ENCODE measurements at places on chromosomes 4 and X.

GRCh38 chr4:7324651-7325121 lies 110.0 kb downstream of the PSAPL1 start:
- H3K27me3 ChIP-seq, result peaks cover 2% of the 10 kb centered on the region
- no peak overlapping the region for H3K4me3 ChIP-seq
- peak; percentile 35 for DNase-seq

GRCh38 chr4:99847362-99847976 lies 30.8 kb downstream of the DAPP1 start:
- H3K27ac ChIP-seq, result peak overlapping the region; percentile 95
- H3K4me1 ChIP-seq, result peaks cover 74% of the 10 kb centered on the region
- no peaks in the 10 kb centered on the region for H3K27me3 ChIP-seq
- DNase-seq, result peak; percentile 47

- no peak overlapping the region for H3K4me3 ChIP-seq
- DNase-seq, result no peak
- H3K4me1 ChIP-seq, result peaks cover 33% of the 10 kb centered on the region
- H3K36me3 ChIP-seq, result peaks cover 31% of the 10 kb centered on the region
Observed at GRCh38 chrX:48927736-48928382, 9.0 kb upstream of the PIM2 start.

DNA sequence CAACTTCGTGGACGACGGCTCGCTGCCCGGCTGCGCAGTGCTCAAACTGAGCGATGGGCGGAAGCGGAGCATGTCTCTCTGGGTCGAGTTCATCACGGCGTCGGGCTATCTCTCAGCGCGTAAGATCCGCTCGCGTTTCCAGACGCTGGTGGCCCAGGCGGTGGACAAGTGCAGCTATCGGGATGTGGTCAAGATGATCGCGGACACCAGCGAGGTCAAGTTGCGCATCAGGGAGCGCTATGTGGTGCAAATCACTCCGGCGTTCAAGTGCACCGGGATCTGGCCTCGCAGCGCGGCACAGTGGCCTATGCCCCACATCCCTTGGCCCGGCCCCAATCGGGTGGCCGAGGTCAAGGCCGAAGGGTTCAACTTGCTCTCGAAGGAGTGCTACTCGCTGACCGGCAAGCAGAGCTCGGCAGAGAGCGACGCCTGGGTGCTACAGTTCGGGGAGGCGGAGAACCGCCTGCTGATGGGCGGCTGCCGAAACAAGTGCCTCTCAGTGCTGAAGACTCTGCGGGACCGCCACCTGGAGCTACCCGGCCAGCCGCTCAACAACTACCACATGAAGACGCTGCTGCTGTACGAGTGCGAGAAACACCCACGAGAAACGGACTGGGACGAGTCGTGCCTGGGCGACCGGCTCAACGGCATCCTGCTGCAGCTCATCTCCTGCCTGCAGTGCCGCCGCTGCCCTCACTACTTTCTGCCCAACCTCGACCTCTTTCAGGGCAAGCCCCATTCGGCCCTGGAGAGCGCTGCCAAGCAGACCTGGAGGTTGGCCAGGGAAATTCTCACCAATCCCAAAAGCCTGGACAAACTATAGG lies 1.5 kb downstream of the MAB21L2 start:
- peaks cover 56% of the 10 kb centered on the region for H3K36me3 ChIP-seq
- H3K27ac ChIP-seq, result no peak overlapping the region
- no peak for DNase-seq
- no peaks in the 10 kb centered on the region for H3K4me1 ChIP-seq
- no peaks in the 10 kb centered on the region for H3K27me3 ChIP-seq

DNA sequence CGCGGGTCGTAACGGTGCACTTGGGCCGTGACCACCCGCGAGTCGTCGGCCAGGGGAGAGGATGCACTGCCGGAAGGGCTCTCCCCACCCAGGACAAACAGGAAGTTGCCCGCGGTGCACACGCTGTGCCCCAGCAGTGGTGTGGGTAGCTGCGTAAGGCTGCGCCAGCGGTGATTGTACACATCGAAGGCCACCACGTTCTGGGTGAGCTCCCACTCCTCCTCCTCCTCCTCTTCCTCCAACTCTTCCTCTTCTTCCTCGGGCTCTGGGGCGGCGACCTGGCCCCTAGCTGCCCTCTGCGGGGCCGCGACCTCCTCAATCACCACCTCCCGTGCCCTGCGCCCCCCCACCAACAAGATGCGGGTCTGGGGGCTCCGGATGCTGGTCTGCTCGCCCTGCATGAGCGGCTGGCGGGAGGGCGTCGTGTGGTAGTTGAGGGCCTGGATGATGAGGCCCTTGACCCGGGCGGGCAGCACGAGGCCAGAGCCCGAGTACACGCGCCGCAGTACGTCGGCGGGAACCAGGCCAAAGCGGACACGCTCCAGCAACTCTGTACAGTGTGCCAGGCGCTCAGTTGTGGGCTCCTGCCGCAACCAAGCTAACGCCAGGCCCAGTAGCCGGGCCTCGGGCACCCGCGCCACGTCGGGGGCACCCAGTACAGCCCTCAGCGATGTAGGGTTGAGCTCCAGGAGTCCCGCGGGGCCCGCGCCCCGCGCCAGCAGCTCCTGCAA lies 1.4 kb downstream of the KLHL34 start:
- no peaks in the 10 kb centered on the region for H3K27me3 ChIP-seq
- peaks cover 6% of the 10 kb centered on the region for H3K4me1 ChIP-seq
- H3K36me3 ChIP-seq, result peaks cover 1% of the 10 kb centered on the region
- H3K4me3 ChIP-seq, result no peak overlapping the region

DNA sequence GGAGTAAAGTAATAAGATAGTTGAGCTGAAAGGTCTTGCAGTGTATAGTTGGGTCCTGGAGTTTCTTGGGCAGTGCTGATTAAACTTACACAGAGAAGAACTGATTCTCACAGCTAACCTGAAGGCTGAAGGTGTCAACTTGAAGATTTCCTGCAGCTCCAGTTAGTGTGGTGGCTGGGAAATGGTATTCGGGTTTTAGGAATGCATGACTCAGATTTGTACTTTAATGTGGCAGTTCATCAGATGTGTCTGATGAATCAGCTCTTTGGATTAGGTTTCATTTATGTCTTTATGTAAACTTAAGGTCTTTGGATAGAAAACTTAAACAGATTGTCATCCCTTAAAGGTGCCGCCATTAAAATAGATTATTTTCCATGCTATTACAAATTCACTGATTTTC lies 200.0 kb downstream of the IL1RAPL1 start:
- H3K27ac ChIP-seq, result no peak overlapping the region
- no peaks in the 10 kb centered on the region for H3K27me3 ChIP-seq
- H3K4me3 ChIP-seq, result no peak overlapping the region
- no peak for DNase-seq
- H3K4me1 ChIP-seq, result no peaks in the 10 kb centered on the region
- no peaks in the 10 kb centered on the region for H3K36me3 ChIP-seq

DNA sequence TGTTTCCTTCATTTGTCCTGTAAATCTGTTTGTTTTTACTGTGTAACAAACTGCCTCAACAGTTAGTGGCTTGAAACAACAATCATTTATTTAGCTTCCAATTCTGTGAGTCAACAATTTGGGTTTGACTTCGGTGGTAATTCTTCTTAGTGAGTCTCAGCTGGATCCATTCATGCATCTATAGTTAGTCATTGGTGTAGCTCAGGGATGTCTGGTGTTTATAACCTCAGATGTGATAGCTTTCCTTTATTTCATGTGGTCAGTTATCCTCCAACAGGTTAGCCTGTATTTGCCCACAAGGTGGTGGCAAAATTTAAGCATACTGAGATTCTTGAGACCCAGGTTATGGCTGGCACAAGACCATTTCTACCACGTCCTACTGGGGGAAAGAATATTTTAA lies 1267.2 kb downstream of the RAPGEF2 start:
- no peak for DNase-seq
- H3K4me1 ChIP-seq, result no peaks in the 10 kb centered on the region
- H3K27me3 ChIP-seq, result no peaks in the 10 kb centered on the region
- H3K4me3 ChIP-seq, result no peak overlapping the region
- no peak overlapping the region for H3K27ac ChIP-seq
- H3K36me3 ChIP-seq, result no peaks in the 10 kb centered on the region

DNA sequence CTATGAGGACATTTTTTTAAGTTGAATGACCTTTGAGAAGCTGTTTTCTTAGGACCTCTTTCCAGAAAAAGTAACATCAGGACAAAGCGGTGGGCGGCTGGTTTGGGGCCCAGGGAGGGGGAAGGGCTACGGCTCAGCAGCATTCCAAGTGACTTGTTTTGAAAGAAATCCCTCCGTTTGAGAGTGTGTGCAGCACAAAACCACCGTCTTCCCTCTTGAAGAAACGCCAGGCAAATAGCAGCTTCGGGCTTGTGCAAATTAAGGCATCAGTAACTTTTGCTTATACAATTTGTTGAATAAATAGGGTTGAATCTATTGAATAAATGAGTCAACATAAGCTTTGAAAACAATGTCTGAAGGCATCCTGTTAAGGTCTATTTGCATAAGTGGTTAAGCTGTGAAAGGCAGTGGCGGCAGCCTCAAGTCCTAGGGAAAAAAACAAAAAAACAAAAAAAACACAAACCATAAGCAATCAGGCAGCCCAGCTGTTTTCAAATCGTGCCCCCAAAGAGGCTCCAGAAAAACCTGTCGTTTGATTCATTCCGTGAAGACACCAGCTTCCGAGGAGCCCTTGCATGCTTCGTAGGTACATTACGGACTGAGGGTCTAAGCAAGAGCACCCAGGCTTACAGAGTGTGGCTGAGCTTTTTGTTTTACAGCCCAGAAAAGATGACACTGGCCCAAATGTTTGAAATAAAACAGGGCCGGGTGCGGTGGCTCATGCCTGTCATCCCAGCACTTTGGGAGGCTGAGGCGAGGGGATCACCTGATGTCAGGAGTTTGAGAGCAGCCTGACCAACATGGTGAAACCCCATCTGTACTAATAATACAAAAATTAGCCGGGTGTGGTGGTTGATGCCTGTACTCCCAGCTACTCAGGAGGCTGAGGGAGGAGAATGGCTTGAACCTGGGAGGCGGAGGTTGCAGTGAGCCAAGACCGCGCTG lies 103.7 kb downstream of the CRLF2 start:
- no peak overlapping the region for H3K27ac ChIP-seq
- no peak overlapping the region for H3K4me3 ChIP-seq
- peaks cover 19% of the 10 kb centered on the region for H3K27me3 ChIP-seq
- peaks cover 2% of the 10 kb centered on the region for H3K4me1 ChIP-seq

- peak overlapping the region; percentile 94 for H3K27ac ChIP-seq
- peak overlapping the region; percentile 90 for H3K4me3 ChIP-seq
- no peak for DNase-seq
- peaks cover 15% of the 10 kb centered on the region for H3K4me1 ChIP-seq
Observed at GRCh38 chrX:73563738-73564068, 706 bp downstream of the CHIC1 start.

DNA sequence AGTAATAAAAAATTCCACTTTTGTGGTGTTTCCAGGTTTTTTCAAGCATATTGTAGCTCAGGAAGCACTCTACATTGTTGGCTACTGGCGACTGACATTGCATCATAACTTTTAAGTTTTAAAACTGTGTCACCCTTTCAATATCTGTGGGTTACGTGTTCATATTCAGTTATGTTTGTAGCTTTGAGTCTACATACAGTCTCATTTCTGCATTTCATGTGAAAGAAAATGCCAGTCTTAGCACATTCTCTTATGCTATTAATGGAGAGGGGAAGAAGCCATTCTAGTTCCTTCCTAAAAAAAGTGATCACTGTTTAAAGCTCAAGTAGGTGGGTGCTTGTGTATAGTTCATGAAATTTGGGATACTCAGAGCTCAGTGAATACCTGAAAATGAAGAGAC lies 38.1 kb downstream of the DIAPH2 start:
- H3K36me3 ChIP-seq, result peaks cover 3% of the 10 kb centered on the region
- no peak overlapping the region for H3K4me3 ChIP-seq
- no peaks in the 10 kb centered on the region for H3K27me3 ChIP-seq
- DNase-seq, result no peak

DNA sequence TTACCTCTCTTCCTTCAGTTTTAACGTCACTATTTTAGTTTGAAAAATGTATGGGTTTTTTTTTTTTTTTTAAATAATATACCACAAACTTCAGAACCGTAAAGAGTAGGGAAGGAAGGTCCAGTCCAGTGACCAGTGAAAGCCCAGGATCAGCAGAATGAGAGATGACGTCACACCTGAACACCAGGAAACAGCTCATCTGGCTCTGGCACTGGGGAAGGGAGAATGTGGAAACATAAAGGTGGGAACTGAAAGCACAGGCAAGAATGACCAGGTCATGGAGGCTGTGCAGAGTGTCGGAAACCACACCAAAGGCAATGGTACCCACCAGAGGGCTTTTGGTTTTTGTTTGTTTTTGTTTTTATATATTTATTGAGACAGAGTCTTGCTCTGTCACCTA lies 141.2 kb downstream of the DHX15 start:
- no peak overlapping the region for H3K4me3 ChIP-seq
- H3K27me3 ChIP-seq, result peaks cover 24% of the 10 kb centered on the region
- H3K27ac ChIP-seq, result no peak overlapping the region
- no peaks in the 10 kb centered on the region for H3K4me1 ChIP-seq
- DNase-seq, result no peak

GRCh38 chr4:25449270-25449669 lies 72.2 kb downstream of the ANAPC4 start:
- H3K27ac ChIP-seq, result no peak overlapping the region
- no peak for DNase-seq
- H3K4me3 ChIP-seq, result no peak overlapping the region
- H3K4me1 ChIP-seq, result peaks cover 4% of the 10 kb centered on the region

- no peak overlapping the region for H3K4me3 ChIP-seq
- DNase-seq, result no peak
- no peaks in the 10 kb centered on the region for H3K27me3 ChIP-seq
- H3K27ac ChIP-seq, result no peak overlapping the region
- H3K4me1 ChIP-seq, result no peaks in the 10 kb centered on the region
Observed at GRCh38 chr4:111330786-111331185, 707.9 kb upstream of the PITX2 start.

GRCh38 chr4:146500216-146500615 lies 21.5 kb downstream of the SLC10A7 start:
- no peak overlapping the region for H3K27ac ChIP-seq
- peaks cover 13% of the 10 kb centered on the region for H3K4me1 ChIP-seq
- peaks cover 14% of the 10 kb centered on the region for H3K36me3 ChIP-seq
- no peaks in the 10 kb centered on the region for H3K27me3 ChIP-seq
- no peak for DNase-seq

DNA sequence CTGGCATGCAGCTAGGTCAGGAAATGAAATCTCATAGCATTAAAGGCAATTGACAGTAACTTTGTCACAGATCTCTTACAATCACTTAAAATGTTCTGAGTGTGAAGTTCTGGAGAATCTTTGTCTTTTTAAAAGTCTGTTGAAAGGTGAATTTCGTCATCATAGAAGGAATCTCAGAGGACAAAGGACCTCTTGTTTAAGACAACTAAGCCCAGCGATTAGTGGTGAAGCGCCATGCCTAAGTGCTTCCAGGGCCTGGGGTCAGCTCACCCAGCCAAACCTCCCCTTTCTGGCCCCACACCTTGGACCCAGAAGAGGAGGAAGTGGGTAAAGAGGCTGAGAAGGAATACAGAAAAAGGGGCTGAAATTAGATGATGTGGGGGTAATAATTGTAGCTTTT lies 8.5 kb downstream of the FRMD7 start:
- no peak overlapping the region for H3K4me3 ChIP-seq
- H3K27ac ChIP-seq, result no peak overlapping the region
- DNase-seq, result no peak
